Activated T-helper 1 cell treated with Interleukin-2 at 50 U/mL for 16 hours (primary cell): ENCODE measurements at places on chromosomes 6 and 20.

GRCh38 chr20:24986436-24987015, 6.0 kb downstream of the APMAP start:
- no peak for DNase-seq

GRCh38 chr20:4972506-4973251, 28.6 kb downstream of the SLC23A2 start:
- no peak for DNase-seq

DNA sequence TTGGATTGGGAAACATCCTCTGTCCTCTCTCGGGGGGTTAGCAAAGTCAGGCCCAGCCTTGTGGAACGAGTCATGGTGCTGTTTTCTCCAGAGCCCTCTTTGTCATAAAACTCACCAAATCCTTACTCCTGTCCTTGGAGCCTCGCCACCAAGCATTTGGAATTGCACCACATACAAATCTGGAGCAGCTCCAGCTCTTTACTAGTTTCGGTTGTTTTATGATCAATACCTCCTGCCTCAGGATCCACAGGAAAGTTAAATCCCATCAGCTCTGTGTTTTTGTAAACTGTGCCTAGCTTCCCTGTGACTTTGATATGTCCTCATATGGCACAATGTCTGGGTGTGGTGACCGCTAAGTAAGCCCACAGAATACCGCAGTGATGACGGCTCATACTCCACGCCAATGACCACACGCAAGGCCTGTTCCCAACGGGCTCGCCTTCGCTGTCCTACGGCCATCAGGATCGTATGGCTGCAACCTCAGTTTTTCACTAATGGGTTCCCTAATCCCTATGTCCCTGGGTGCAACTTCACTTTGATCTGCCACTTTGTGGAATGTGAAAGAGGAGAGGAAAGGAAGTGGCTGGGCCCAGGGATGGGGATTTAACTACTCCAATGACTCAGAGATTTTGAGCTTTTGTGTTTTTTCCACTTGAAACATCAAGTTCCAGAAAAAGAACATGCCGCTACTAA, 111.3 kb upstream of the FOXQ1 start:
- DNase-seq, result no peak

DNA sequence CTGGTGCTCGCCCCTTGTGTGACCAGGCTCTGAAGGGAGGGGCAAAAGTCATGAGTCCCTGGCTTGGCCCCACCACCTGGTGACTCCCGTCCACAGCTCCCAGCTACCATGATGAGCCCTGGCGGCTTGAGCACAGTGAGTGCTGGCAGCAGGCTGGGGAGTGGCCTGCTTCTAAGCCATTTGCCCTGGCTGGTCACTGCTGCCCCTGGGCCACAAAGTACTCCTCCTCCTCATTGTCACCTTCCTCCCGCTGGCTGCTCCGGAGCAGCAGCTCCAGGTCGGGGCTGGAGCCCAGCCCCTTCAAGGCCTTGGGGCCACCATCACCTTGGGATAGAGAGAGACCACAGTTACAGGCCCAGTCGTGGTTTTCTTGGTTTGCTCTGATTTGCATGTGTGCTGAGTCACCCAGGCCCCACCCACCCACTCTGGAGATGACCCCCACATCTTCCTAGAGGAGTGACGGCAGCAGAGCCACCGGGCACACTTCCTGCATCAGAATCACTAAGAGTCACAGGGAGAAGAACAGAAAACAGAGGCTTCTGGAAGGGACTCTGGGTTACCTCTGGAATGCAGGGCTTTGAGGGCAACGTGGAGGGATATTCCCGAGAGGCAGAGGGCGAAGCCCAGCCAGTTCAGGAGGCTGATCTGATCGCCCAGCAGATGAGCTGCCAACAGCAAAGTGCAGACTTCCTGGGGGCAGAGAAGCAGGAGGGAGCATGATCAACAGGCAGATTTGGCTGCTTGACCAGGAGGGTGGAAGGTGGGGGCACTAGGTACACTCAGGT, 42.1 kb upstream of the CDH22 start:
- no peak for DNase-seq

DNA sequence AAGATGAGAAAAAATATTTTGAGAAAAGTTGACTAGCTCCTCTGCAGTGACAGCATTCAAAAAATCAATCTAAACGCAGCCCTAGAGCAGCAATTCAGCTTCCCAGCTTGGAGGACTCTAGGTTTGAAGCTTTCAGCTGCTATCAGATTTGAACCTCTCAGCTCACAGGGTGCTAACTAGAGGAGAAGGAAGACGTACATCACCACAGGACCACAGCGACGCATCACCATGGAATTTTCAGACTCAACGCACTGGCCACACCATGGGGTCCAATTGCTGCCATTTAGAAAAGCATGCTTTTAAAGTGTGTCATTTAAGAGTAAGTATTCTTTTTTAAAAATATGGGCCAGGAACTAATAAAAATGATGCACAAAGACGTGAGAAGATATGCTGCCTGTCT, 45.0 kb upstream of the FUCA2 start:
- DNase-seq, result no peak

DNA sequence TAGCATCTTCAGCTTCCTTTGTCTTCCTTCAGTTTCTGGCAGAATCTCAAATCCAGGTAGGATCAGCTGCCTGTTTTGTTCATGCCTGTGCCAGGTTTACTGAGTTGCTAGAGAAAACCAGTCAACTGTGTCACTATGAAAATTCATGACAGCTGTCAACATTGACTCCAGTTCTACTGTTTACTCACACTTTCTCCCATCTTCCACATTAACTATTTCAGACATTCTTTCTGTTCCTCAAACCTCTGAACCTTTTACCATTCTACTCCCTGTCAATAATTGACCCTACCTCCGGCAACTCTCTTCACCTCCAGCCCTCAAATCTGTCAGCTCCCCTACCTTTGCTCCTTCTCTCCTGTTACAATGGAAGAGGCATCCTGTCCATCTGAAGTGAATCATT, 8.5 kb downstream of the ENPP4 start:
- no peak for DNase-seq

GRCh38 chr6:81475646-81476045, 276.8 kb downstream of the TENT5A start:
- no peak for DNase-seq

GRCh38 chr20:35838205-35838604, 66.4 kb downstream of the PHF20 start:
- no peak for DNase-seq

DNA sequence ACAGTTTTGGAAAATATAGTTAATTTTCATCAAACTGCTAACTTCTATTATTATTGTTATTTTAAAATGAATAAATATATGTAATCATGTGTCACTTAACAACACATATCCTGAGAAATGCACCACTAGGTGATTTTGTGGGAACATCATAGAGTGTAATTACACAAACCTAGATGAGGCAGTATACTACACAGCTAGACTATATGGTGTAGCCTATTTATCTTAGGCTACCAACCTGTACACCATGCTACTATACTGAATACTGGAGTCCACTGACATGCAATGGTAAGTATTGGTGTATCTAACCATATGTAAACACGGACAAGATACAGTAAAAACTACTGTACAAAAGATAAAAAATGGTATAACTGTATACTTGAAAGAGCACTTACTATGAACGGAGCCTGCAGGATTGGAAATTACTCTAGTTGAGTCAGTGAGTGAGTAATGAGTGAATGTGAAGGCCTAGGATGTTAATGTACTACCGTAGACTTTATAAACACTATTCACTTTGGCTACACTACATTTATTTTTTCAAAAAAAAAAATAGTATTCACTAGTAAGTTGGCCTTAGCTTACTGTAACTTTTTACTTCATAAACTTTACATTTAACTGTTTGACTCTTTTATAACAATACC, 72.4 kb downstream of the ASCC3 start:
- DNase-seq, result no peak

DNA sequence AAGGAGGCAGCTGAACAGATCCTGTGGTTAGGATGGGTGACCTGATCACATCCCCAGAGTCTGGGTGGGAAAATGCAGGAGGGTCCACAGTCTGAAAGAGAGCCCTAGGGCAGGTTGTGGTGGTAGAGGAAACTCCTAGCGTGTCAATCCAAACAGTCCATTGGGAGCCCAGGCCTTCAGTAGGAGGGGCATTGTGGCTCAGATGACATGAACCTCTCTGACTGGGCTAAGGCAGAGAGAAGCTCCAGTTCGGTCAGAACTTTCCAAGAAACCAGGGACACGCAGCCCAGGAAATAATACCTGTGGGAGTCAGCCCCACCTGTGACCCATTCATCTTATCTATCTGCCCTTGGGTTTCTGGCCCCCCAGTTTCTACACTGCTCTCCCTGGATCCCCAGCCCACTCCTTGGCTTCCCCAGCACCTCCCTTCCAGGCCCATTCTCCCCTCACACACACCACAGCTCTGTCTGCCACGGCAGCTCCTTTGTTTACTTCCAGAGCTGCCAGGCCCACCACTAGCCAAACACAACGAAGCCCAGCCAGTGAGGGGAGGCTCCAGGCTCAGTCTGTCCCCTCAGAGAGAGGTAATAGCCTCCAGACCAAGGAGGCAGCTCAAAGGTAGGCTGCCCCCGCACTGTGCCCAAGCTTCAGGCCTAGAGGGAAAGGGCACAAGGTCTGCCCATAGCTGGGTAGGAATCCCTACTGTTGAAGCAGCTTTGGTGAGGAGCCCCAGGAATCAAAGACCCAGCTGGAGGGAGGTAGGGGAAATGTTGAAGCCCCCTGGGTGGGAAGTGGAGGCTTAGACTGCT, 6.2 kb downstream of the GDF5 start:
- no peak for DNase-seq

DNA sequence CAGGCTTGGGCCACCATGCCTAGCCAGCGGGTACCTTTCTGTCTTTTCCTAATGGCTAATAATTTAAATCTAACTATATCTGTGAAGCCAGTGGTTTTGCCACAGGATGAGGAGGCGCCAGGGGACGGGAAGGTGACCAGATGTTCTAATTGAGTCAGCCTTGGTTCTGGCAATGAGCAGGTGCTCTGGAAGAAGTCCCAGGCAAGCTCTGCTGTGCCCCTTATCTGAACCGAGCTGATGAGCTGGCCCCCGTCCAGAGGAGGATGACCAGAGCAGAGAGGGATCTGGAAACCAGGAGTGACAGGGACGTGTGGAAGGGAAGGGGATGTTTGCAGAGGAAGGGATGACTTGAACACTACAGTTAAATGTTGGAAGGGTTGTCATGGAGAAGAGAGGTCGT, 46.7 kb downstream of the SLC35D3 start:
- DNase-seq, result no peak

DNA sequence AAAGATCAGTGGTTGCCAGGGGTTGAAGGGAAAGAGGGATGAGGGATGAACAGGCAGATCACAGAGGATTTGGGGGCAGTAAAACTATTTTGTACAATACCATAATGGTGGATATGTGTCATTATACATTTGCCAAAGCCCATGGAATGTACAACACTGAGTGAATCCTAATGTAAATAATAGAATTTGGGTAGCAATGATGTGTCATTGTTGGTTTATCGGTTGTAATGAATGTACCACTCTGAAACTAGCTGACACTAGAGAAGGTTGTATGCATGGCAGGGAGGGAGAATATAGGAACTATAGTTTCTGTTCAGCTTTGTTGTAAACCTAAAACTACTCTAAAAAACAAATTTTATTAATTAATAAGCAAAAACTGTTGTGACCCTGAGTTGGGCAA, 17.8 kb upstream of the ASF1A start:
- DNase-seq, result no peak

DNA sequence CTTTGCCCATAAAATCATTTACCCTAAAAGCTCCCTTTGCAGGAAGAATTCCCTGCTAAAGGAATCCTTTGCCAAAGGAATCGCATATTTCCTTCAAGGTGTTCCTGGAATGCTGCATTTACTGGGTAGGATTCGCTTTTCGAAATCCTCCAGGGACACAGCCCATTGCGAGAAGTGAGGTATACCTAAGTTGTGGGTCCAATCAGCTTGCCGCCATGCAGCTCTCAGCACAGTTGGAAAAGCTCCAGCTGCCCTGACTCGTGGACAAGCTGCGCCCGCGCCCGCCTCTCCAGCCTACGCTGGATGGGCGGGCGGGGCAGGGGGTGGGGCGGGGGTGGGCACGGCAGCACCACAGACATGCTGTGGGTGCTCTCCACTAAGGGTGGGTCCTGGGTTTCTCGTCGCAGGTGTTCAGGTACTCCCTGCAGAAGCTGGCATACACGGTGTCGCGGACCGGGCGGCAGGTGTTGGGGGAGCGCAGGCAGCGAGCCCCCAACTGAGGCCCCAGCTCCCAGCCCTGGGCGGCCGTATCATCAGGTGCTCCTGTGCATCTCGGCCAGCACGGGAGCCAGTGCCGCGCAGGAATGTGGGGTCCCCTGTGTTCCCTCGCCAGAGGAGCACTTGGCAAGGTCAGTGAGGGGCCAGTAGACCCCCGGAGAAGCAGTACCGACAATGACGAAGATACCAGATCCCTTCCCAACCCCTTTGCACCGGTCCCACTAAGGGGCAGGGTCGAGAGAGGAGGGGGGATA, 1.4 kb downstream of the NNAT start:
- no peak for DNase-seq

- DNase-seq, result no peak
These were observed 42.8 kb downstream of the HLA-DPB1 start for GRCh38 chr6:33118525-33119123.

GRCh38 chr6:125076482-125076742, 77.2 kb upstream of the TPD52L1 start:
- DNase-seq, result no peak

- DNase-seq, result no peak
These were observed 26.9 kb downstream of the ADRM1 start for GRCh38 chr20:62329389-62330377.

- DNase-seq, result no peak
These were observed 401 bp upstream of the PHF3 start for GRCh38 chr6:63635215-63635587.

DNA sequence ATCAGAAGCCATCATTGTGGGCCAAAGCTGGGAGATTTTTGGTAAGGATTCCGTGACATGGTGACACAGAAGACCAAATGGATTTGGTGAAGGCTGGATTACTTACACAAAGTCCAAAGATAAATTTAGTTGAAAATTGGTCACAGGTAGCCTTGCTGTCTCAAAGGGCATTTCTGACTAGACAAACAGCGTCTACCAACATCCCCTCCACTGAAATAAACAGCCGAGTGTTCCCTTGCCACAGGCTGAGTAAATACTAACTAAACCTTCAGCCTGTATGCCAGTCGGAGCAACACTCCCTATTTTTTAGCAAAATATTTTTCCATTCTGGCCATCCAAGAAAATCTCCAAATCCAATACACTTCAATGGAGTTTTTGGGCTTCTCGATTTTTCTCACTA, 279.9 kb upstream of the CITED2 start:
- no peak for DNase-seq

GRCh38 chr20:37540001-37540400, 12.3 kb upstream of the BLCAP start:
- no peak for DNase-seq

DNA sequence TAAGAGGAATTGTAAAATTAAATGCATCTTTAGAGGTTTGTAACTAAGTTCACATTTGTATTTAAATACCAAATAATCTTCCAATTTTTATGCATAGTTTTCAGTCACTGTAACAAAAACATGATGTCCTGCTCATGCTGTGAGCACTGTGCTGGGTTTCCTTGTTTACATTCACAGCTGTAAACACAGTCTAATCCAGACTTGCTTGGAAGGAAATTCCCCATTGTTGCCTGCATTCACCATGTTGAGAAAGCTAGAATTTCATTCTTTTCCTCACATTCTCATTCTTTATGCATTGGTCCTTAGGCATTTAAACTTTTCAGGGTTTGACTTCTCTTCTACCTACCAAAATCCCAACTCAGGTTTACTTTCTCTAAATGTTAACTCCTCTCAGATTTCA, 242.0 kb upstream of the TBX18 start:
- DNase-seq, result no peak

GRCh38 chr6:47532981-47533585, 55.5 kb downstream of the CD2AP start:
- no peak for DNase-seq

GRCh38 chr6:140921366-140922226, 1211.1 kb upstream of the GJE1 start:
- no peak for DNase-seq
